Lung (tissue), 17 donors: ENCODE measurements at places on chromosomes 3 and 15.

- no peak for DNase-seq
Measured at GRCh38 chr3:47476644-47477199, 981 bp upstream of the SCAP start.

DNA sequence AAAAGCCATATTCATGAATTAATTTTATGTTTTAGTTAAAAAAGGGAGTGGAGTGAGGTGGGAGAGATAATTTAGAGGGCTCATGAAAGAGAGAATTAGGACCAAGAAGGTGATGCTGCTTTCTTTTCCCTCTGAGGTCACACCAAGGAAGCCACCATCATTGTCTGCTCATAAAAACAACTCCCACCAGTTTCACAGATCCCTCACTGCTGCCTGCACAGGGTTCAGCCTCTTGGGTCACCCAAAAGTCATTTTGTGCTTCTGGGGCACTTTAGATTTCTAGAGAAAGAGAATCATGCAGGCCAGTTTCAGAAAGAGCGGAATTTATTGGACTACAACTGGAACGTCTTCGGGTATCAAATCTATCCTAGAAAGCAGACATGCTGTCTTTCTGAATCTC, 241.4 kb upstream of the EOMES start:
- no peak for DNase-seq

- no peak for DNase-seq
Measured at GRCh38 chr3:194785315-194785714, 99.6 kb downstream of the FAM43A start.

- no peak for DNase-seq
Measured at GRCh38 chr3:25053360-25053759, 374.7 kb upstream of the RARB start.

DNA sequence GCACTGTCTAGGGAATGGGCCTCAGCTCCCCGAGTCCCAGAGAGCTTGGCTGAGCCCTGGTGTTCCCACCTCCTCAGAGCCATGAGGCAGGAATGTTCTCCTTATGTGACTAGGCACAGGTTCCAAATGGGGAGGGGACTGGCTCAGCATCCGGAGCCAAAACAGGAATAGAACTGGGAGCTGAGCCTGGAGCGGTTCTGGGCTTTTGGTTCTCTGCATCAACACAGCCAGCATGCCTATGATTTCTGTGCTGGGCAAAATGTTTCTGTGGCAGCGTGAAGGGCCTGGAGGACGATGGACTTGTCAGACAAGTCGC, at the start of gene FAM131A:
Gene FAM131A (plus strand): TSS at position 202 of the 316 bp plus-strand sequence. CDS start 31 bp downstream, at position 233.
- DNase-seq, result peak; percentile 42

- DNase-seq, result no peak
Measured at GRCh38 chr15:92197746-92198145, 195.9 kb upstream of the ST8SIA2 start.

GRCh38 chr15:56942118-56942517, 23.7 kb downstream of the TCF12 start:
- no peak for DNase-seq

GRCh38 chr15:44010089-44010488, 183.3 kb downstream of the WDR76 start:
- DNase-seq, result no peak

- DNase-seq, result no peak
Measured at GRCh38 chr15:81302701-81303109, 21.2 kb downstream of the STARD5 start.

GRCh38 chr3:138105598-138105997, 9.8 kb downstream of the DZIP1L start:
- DNase-seq, result no peak

GRCh38 chr3:66583424-66584040, 82.7 kb upstream of the LRIG1 start:
- no peak for DNase-seq

- no peak for DNase-seq
Measured at GRCh38 chr3:127053450-127053849, 70.5 kb downstream of the PLXNA1 start.

- DNase-seq, result no peak
Measured at GRCh38 chr3:114640126-114640525, 346.3 kb downstream of the TIGIT start.

GRCh38 chr15:41773729-41774061, 589 bp upstream of the MAPKBP1 start:
- no peak for DNase-seq

DNA sequence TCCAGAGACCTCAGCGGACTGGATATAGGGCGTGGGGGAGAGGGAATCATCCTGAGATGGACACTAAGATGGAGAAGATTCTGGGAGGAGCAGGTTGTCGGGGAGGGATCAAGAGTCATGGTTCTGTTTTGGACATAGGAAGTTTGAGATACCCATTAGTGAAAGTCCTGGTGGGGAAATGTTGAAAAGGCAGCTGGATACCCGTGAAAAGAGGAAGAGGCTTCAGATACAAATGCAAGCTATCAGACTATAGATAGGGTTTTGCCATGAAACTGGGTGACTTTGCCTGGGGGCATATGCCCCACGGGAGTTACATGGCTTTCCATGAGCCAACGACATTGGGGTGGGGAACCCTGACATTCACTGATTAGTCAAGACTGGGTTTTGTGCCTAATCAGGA, 1.1 kb upstream of the GPR62 start:
- no peak for DNase-seq

GRCh38 chr3:33058765-33059164, 38.2 kb downstream of the GLB1 start:
- DNase-seq, result no peak

DNA sequence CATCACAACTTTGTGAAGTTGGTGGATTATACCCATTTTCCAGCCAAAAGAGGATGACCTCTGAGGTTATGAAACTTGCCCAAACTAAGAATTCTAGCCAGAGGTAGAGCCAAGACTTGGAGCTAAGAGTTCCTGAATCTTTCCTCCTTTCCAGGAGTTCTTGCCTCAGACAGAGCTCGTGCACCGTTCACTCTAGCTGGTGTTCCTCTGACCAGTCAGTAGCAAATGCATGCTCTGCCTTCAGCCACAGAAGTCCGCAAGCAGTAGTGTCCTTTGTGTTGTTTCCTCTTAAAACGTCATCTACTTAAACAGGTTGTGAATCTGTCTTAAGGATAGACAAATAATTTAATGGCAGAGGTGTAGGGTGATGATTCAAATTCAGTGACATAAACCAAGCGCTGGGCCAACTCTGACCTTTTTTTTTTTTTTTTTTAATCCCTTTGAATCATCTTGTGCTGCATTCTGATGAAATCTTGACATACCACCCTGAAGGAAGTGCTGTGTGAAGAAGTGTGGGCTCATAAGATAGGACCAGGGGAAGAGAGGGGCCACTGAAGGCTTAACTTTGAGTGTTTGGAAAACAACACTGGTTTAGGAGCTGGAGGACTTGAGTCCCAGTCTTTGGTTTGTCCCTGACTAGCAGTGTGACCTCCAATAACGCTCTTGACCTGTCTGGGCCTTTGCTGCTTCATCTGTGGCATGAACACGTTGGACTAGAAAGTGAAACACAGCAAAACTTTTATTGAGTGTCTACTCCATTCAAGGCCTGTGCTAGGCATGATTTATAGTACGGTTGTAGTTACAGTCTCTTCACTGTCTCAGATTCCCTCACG, 53.4 kb downstream of the ITPR1 start:
- no peak for DNase-seq
